HCEC 1CT (cell line): ENCODE measurements at places on chromosomes 7 and 10.
A peak's percentile ranks its signal among the peaks of the same experiment; 100 is the strongest.

GRCh38 chr7:43758822-43759683 lies 573 bp downstream of the BLVRA start:
- DNase-seq, result peak; percentile 13

- no peak for DNase-seq
Measured at GRCh38 chr7:137684776-137685175, 162.0 kb downstream of the DGKI start.

GRCh38 chr7:3092468-3092867 lies 48.8 kb upstream of the CARD11 start:
- no peak for DNase-seq

DNA sequence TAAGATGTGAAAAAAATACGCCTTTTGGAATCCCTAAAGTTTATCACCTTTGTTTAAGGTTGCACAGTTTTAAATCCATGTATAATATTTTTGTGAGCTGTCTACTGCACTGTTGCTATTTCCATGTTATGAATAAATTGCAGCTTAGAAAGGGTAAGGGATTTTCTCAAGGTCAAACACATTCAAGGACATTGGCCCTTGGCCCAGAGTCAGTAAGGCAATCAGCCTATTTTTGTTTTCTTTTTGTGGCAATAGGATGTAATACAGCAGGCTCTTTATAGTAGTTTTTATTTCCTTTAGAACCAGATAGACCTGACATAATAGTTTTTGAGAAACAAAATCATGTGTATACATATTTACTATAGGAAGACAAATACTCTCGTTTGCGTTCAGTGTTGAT lies 219.8 kb downstream of the ACTR3B start:
- no peak for DNase-seq

- DNase-seq, result no peak
Measured at GRCh38 chr7:5211730-5212482, 21.9 kb downstream of the WIPI2 start.

DNA sequence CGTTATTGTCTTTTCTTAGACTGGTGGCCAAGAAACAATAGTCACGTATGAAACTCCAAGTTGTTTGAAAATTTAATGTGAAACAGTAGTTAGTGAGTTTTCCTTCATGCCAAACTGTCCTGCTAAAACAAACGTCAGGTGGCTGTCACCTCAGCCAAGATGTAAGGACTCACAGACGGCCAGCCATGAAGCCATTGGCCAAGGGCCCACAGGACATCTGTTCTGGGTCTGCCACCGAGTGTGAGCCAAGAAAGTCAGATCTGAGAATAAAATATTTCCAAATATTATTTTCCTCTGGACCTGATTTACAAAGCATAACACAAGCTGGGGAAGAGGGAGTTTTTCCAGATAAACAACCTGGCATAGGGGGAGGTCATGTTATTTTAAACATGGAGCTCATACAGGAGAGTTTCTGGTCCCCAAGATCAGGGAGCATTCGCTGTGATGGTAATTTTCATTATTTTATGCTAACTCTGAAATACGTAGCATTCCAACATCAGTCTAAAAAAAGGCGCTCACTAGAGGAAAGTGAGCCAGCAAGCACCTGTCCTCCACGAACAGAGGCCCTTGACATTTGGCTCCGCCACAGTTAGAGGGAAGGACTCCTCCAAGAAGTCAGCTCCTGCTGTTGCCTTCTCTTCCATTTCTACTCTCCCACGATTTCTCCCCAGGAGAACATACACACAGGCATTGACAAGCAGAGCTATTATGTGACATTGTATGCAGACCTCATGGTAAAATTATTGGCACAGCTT lies 38.9 kb upstream of the LANCL2 start:
- no peak for DNase-seq

DNA sequence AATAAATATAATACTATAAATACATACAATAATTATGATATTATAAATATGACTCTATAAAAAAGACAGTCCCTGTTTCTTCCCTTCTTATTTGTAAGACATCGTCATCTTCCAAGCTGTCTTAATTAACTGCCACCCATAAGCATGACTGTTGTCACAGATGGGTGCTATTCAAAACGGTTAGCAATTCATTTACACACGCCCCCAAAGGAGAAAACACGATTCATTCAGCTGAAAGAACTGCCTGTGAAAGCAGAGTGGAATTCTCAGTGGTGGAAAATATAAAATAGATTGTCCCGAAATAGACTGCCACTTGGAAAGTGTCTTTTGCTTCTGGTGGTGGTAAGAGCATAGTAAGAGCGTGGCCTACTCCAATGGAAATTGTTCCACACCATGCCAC lies 48.9 kb upstream of the ELMO1 start:
- no peak for DNase-seq
